Stimulated activated CD8-positive, alpha-beta memory T cell treated with anti-CD3 and anti-CD28 coated beads, Interleukin-12 subunit alpha, Interleukin-12 subunit beta, amount 100 ng/mL, for 1 hour (primary cell): ENCODE measurements at places on chromosomes 2 and 18.

DNA sequence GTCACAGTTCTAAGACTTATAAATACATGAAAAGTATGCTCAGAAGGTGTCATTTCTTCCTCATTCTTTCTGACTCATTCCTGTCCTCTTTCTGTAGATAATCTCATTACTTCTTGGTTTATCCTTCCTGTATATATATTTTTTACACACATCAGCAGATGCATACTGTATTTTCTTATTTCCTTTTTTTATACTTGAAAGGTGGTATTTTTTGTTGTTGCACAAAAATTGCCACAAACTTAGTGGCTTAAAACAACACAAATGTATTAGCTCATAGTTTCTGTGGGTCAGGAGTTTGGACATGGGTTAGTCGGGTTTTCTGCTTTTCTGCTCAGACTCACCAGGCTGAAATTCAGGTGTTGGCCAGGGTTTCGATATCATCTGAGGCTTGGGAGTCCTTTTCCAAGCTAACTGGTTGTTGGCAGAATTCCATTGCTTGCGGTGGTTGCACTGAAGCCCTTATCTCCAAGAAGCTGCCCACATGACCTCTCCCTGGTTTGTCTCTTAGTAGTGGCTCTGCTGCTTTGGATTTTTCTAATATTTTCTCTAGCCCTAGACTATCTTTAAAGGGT is 162.6 kb downstream of the FMNL2 start:
- DNase-seq, result no peak

DNA sequence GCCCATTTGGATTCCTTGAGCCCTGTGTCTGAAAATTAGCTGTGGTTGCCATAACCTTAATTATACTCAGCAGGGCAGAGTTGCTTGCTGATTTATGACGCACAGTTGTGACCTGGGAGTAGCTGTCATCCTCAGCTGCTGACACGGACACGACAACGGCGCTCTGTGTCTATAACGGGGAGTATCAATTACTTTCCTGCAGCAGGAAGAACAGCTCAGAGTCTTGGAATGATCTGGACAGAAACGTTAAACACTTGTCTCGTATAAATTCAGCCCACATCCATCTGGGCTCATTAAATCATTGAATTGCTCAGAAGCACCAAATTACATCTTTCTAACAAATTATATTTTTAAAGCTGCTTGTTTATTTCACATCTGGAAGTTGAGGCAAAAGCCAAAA is 116.3 kb downstream of the SEPTIN10 start:
- DNase-seq, result no peak

- DNase-seq, result no peak
Observed at GRCh38 chr18:3148930-3149535, 70.7 kb downstream of the MYOM1 start.

DNA sequence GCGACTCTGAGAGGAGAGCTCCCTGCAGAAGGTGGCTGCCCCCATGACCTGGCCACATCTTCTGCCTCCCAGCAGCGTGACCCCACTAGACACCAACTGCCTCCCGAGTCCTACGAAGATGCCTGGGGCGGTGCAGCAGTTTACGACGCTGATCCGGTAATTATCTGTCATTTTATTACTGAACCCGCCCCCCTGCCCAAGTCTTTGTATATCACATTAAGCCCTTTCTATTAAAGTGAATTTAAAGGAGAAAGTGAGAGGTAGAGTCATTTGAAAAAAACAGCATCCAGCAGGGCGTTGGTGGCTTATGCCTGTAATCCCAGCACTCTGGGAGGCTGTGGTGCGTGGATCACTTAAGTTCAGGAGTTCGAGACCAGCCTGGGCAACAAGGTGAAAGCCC is 33.4 kb downstream of the ABCG8 start:
- DNase-seq, result no peak

DNA sequence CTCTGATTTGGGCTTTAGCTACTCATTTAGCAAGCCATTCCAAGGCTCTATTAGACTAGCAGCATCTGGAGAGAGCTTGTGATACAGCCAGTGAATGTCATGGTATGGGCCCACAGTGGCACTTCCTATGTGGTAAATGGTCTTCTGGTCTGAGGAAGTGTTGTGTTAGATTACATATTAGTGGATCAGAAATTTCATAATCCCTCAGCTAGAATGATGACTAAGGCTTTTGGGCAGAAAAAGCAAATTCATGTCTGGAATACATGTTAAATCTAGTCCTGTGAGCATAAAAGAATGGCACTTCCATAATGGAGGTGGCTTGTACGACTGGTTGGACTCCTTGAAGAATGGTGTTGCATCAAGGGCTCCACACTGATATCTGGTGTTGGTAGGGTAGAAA is 436.8 kb upstream of the CWC22 start:
- no peak for DNase-seq

- DNase-seq, result no peak
Observed at GRCh38 chr2:230043461-230043860, 25.3 kb downstream of the SLC16A14 start.

GRCh38 chr2:175436076-175436475 is 254.6 kb upstream of the ATP5MC3 start:
- DNase-seq, result no peak

- DNase-seq, result no peak
Observed at GRCh38 chr2:235968616-235969324, 199.4 kb downstream of the GBX2 start.

DNA sequence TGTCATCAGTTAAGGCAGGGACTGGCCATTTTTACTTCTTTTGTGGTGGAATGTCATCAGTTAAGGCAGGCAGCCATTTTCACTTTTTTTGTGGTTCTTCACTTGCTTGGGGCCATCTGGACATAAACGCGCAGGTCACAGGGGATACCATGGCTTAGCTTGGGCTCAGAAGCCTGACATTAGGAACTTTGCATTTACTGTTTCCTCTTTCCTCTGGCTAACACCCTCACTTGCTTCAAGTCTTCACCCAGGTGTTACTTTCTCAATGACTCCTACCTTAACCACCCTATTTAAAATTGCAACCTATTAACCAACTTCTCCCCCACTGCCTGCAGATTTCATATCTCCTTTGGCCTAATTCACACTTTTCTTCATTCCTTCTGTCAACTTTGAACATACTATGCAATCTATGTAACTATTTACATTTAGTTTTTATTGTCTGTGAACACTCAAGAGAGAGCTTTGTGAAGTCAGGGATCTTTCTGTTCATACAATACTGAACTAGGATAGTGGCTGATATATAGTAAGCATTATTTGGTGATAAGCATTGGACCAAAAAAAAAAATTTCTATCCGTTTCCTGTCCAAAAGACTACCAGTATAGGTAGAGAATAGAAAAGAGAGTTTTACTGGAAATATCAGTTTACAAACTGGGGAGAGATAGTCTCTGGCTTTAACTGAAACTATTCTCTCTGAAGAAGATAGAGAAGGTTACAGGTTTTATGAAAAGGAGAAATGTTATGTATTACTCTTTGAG is 600.1 kb upstream of the ZNF804A start:
- no peak for DNase-seq

DNA sequence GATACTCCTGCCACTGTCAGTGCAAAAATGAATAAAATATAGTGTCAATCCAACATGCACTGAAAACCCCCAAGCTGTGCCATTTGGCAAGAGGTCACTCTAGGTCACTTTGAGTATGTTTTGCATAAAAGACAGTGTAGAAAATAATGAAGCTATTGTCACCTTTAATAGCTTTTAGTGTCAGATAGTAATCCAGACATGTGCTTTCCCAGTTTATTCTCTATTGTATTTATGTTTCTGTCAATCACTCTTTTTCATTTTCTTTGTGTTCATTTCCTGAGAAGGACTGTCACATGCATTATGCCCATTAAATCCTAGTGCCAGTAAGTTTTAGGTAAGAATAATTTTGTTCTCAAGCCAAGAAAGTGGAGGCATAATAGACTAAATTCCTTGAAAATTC is 1073.9 kb upstream of the CDH2 start:
- DNase-seq, result no peak

DNA sequence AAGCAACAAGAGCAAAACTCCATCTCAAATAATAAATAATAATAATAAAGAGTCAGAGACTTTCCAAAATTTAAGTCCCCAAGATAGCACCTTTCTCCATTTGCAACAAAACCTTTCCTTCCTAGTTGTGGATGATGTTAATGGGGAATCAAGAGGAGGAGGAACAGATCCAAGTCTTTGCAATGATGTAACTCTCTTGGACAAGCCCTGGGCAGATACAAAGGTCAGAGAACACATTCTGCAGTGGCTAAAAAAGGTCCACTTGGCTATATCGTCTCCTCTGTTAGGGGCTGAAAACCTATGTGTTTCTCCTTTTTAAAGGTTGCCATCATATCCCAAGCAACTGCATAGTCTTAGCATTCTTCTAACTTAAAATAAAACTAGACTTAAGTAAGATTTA is 151.1 kb downstream of the TMEM163 start:
- no peak for DNase-seq

DNA sequence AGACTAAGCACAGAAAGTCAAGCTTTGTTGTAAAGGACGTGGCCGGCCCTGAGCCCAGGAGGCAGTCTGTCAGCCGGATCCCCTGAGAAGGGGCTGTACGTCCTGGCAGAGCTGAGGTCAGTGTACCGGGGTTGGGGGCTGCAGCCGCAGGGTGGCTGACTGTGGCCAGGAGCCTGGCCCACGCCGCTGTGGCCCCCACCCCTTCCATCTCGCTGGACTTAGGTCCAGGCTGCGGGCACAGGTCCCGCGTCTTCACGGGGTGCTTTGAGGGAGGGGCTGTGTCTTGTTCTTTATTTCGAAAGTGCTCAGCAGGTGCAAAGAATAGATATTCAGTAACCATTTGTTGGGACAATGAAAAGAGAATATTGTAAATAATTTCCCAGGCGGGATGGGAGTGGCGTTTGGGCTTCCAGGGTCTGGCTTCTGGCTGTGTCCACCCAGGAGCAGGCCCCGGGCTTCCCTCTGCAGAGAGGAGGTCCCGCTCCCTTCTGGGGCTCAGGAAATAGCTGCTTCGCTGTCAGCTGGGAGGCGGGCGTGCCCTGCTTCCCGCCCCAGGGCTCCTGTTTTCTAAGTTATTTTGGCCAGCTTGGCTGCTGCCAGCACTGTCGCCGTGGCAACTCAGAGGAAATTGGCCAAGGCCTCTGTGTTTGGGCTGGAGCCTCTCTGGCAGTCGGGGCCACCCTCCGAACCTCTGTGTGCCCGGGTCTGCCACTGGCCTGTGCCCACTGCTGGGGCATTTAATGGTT is 7.4 kb downstream of the NFATC1 start:
- no peak for DNase-seq

GRCh38 chr2:174171686-174172445 is 76.5 kb downstream of the OLA1 start:
- no peak for DNase-seq

- no peak for DNase-seq
Observed at GRCh38 chr18:41624460-41624859, 330.6 kb upstream of the PIK3C3 start.

DNA sequence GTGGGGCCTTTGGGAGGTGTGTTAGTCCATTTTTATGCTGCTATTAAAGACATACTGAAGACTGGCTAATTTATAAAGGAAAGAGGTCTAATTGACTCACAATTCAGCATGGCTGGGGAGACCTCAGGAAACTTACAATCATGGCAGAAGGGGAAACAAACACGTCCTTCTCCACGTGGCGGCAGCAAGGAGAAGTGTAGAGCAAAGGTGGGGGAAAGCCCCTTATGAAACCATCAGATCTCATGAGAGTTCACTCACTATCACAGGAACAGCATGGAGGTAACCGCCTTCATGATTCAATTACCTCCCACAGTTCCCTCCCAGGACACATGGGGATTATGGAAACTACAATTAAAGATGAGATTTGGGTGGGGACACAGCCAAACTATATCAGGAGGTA is 187.1 kb upstream of the OSR1 start:
- DNase-seq, result no peak

GRCh38 chr2:74559912-74560311 is 5.4 kb downstream of the DOK1 start:
- no peak for DNase-seq

- no peak for DNase-seq
Observed at GRCh38 chr18:48295586-48296311, 113.4 kb downstream of the ZBTB7C start.

DNA sequence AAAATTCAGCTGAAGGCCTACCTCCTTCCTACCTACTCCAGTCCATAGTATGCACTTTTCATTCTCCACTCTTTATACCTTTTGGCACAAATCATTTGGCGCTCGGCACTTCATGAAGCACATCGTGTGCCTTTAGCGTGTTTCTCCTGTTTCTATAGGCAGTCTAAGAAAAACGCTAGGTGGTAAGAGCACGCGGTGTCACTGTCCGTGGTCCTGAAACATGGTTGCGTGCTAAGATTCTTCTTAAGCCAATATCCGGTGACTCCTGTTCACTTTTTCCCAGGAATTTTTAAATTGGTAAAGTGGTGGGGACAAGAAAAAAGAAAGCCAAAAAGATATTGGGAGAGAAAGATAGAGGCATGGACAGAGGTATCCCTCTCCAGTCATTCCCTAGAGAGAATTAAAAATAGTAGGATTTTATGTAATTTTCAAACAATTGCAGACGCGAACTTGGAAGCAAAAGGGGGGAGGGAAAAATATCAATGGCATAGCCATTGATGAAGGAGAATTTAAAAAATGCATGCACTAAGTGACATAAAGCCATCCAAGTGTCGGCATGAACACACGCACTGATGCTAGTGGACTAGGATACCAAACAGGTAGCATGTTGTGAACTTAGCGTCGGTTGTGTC is 1.4 kb upstream of the CTNNA2 start:
- no peak for DNase-seq

- no peak for DNase-seq
Observed at GRCh38 chr2:111236025-111236424, 115.3 kb downstream of the BCL2L11 start.

DNA sequence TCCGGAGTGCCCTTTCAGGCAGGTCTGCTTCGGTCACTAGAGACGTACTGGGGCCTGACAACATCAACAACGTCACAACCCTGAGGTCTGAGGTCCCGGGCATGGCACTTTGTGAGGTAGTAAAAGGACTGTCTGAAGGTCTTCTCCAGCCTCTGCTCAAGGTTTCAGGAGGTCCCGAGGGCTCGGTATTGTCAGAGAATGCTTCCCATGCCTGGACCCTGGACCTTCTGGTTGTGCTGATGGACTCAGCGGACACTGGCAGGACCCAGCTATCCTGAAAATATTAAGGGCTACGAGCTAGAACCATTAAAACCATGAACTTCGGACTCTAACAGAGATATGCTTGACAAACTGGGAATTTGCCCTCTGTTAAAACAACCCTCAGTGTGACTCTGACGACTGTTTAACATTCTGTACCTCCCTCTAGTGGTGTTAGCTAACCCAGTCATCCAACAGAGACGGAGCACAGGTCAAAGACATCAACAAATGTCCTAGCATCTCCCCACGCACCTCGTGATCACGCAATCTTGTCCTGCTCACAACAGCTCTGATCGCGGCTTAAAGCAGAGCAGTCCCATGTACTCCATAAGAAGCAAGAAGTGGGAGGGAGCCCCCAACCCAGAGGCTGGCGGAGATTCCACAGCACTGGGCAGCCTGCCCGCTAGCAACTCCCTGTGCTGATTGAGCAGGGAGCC is 96.5 kb downstream of the CCDC93 start:
- no peak for DNase-seq

GRCh38 chr2:189574793-189575475 is 5.7 kb downstream of the SLC40A1 start:
- DNase-seq, result no peak

GRCh38 chr2:98458207-98458606 is 13.5 kb downstream of the INPP4A start:
- DNase-seq, result no peak

GRCh38 chr18:12074736-12075135 is 18.9 kb upstream of the ANKRD62 start:
- DNase-seq, result no peak

- no peak for DNase-seq
Observed at GRCh38 chr2:179255129-179255528, 9.5 kb downstream of the SESTD1 start.

- DNase-seq, result no peak
Observed at GRCh38 chr2:51813247-51813646, 781.3 kb upstream of the NRXN1 start.

- no peak for DNase-seq
Observed at GRCh38 chr2:70516596-70516995, 37.0 kb downstream of the TGFA start.
